ENCODE measurements at places on chromosomes 5 and 9.

GRCh38 chr5:42889311-42889933 lies 77.7 kb upstream of the SELENOP start:
- peak; percentile 68 for DNase-seq

DNA sequence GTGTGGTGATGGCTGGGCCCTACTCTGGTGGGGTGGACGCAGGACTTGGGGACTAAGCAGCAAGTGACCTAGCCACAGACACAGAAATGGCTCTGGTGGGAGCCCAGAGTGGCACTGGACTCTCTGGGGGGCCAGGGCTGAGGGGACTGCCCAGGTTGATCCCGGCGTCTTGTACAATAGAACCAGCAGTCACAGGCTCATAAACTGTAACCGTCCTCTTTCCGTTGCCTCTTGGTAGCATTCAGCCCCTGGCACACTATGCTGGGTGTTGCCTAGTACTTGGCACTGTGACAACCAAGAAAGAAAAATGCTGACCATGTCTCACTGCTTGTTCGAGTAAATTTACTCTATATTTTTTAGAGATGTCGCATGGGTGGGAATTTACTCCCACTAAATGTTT lies 80.5 kb downstream of the DAB2IP start:
- no peak for DNase-seq

- no peak for DNase-seq
Measured at GRCh38 chr9:83182071-83182470, 119.1 kb upstream of the RASEF start.

- DNase-seq: no peak
Measured at GRCh38 chr5:142981886-142982820, 212.0 kb downstream of the ARHGAP26 start.

GRCh38 chr5:133906303-133906702 lies 62.1 kb downstream of the C5orf15 start:
- DNase-seq: no peak

DNA sequence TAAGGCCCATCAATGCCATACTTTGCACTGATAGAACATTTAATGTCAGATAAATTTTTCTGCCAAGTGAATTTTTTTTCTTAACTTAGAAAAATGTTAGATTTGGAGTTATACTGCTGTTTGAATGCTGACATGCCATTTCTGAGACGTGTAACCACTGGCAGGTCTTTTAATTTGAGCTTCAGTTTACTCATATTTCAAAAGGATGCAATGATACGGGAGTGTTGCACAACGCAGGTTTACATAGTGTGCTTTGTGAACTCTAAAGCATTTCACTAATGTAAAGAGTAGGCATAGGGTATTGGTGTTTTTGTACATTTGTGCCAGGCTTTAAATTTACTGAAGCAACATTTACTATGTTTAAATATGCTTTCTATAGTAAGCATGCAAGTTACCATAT lies 4.2 kb downstream of the ZBTB43 start:
- no peak for DNase-seq

GRCh38 chr5:62707563-62707962 lies 128.9 kb downstream of the LRRC70 start:
- no peak for DNase-seq

- peak; percentile 29 for DNase-seq
Measured at GRCh38 chr5:133944263-133945185, 23.9 kb downstream of the C5orf15 start.

GRCh38 chr9:94182532-94182931 lies 76.6 kb upstream of the ZNF169 start:
- no peak for DNase-seq

GRCh38 chr5:58818465-58818864 lies 235.6 kb downstream of the RAB3C start:
- no peak for DNase-seq

DNA sequence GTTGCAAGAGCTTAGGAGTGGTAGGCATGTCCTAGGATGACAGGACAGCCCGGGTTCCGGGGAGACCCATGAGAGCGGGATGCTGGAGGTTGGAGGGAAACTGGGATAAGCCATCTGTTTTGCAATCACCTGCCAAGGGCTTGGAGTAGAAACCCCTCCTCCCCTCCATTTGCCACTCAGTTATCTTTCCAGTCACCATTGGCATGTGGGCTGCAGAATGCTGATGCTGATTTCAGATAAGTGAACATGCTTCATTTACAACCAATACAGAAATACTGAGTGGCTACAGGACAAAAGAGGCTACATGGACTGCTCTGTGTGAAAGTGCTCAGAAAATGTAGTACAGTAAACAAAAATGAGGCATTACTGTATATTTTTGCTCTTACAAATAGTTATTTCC lies 93.4 kb upstream of the KIF2A start:
- no peak for DNase-seq

DNA sequence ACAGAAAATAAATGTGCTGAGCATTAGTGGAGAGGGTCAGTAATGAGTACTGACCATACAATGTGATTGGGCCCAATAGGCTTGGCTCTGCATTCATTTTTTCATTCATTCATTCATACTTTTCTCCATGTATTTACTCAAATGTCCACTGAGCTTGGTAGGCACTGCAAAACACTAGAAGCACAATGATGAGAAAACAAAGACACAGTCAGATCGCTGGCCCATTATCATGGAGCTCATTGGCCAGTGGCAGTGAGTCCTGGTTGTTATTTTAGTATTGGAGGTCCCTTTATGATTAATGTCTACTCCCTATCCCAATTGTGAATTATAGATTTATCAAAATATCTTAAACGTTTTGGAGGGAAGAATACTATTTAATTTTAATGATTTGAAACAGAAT lies 1079.7 kb upstream of the DMAC1 start:
- no peak for DNase-seq

DNA sequence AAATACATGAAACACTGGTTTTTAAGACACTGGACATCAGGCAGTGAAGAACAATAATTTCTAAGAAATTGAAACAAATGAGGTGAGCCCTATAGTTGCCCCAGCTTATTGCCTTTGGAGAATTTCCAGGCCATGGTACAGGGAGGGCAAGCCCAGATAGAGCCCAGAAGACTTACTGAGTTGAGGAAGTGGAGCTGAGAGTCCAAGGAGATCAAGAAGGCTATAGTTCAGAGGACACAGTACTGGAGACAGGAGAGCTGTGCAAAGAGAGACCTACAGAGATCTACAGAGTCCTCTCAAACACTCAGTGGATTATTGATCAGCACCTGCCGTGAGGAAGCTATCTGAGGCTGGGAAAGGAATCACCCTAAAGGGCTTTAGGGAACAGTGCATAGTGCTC lies 112.6 kb downstream of the GALNT10 start:
- DNase-seq: no peak

GRCh38 chr5:11814373-11814772 lies 89.9 kb downstream of the CTNND2 start:
- DNase-seq: no peak

GRCh38 chr9:137694962-137695875 lies 76.4 kb downstream of the EHMT1 start:
- no peak for DNase-seq

DNA sequence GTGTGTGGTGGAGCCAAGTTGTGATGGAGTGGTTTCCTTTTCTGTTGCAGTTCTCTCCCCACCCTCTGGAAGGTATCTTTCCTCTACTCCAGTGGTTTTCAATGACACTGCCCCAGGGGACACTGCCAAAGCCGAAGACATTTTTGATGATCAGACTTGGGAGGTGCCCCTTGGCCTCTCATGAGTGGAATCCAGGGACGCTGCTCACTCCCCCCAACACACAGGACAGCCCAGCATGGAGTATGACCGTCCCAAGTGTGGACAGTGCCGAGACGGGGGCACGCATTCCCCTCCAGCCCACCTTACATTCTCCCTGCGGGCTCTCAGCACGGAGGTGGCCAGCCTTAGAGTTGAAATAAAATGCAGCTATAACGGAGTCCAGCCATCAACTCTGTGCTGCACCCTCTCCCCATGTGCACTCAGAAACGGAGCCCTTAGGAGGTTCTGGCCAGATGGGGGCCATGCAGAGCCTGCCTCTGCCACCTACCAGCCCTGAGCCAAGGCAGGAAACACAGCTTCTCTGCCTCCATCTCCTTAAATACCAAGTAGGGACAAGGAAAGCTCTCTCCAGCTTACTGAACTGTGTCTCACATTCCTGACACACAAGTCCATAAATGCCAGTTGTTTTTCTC lies 150.8 kb downstream of the ROR2 start:
- no peak for DNase-seq

GRCh38 chr9:73981405-73981804 lies 515.7 kb upstream of the RORB start:
- no peak for DNase-seq

DNA sequence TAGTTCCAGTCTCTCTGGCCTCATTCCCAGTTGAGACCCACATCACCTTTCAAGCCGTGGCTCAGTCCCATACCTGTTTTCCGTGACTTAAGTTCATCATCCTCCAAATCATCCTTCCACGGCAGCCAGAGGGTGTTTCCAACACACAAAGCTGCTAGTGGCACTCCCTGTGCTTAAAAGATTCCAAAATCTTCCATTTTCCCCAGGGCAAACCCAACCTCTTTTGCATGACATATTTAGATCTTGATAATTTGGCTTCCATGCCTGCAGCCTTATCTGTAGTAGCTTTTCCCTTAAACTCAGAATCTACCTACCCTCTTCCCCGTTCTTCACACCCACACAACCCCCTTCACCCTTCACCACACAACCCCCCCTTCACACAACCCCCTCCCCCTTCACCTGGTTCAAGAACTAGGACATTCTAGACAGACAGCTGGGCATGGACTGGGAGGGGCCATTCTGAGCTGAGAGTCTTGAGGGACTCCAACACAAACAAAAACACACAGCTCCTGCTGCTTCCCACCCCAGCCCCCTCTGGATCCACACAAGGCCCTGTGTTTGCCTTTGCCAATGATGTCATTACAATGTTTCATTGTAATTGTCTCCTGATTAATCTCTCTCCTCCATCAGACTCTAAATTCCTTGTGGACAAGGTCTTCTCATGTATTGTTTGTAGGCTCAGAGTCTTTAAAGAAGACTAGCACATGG lies 268.2 kb downstream of the SH3GL2 start:
- no peak for DNase-seq

GRCh38 chr5:140035881-140036280 lies 7.2 kb downstream of the NRG2 start:
- DNase-seq: no peak

DNA sequence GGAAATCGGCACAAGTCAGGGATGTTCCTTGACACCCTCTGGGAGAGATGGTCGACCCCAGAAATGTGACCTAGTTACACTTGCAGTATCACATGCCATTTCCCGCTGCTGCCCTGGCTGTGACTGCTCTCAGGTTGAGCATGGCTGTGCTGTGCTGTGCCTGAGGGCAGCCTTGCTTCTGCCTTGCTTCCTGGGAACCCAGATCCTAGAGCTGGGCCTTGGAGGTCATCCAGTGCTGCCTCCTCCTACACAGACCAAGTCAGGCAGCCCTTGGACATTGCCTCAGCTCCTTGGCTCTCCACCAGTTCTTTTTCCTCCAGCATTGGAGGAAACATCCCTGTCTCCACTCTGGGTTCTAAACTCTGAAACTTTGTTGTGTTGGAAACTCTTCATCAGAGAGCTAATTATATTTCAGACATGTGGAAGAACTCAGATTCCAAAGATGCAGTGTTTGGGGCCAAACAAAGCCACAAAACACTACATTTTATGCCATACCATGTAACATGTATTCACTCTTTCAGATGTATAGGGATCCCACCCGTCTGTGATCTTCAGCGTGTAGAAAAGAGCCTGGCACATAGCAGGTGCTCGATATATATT lies 6.1 kb downstream of the MAMDC2 start:
- no peak for DNase-seq

- DNase-seq: no peak
Measured at GRCh38 chr9:33695299-33695698, 100.1 kb upstream of the PRSS3 start.

GRCh38 chr5:126410623-126411022 lies 12.6 kb upstream of the GRAMD2B start:
- DNase-seq: no peak

- no peak for DNase-seq
Measured at GRCh38 chr5:76525956-76526355, 97.2 kb downstream of the F2RL2 start.

GRCh38 chr5:32805971-32806638 lies 95.0 kb downstream of the NPR3 start:
- no peak for DNase-seq

DNA sequence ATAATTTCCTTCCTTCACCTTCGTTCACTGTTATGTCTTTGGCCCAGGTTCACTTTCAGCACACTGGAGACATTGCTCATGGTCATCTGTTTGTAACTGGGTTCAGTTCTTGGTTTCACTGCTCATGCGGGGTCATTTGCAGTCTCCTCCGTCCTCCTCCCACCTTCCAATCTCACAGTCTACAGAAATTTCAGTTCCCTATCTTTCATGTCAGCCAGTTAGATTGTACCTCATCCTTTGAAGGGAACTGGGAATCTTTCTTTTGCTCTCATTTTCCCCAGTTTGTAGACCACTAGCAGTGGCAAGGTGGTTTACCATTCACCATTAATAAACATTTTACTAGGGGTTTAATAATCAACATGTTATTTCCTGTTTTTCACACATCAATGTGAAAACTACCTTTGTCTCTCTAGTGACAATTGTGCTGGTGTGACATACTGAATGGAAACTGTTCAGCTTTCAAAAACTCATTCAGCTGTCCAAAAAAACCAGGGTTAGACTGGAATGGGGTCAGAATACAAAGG lies 100.9 kb upstream of the IL6ST start:
- no peak for DNase-seq

DNA sequence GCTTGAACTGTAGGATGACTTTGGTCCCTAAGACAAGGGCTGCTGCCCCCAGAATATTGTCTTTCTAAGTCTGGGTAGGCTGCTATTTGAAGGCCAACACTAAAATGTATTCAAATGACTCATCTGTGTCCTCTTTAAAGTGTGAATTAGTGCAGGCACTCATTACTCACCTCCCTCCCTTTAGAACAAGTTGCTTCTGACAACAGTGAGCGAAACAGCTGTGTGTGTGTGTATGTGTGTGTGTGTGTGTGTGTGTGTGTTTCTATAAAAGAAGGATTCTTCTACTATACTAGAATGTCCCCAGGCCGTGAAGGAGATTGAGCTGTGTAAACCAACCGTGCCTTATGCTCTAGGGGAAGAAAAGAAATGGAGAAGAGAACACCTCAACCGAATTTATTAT lies 1337.2 kb downstream of the PTPRD start:
- no peak for DNase-seq

DNA sequence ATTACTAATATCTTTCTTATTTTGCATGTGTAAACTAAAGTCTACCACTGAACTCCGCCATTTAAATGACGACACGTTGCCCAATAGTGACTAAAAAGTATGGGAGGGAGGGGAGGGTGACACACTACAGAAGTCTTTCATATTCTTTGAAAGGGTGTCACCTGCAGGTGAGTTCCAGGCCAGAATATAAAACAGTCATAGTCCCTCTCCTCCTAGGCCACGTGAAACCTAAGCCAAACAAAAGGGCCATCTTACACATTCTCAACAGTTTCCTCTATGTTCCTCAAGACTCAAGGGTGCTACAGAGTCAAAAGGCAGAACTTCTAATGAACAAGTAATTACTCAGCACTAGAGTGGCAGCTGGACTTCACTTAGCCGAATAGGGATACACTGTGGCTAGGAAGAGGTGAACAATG lies 6.4 kb downstream of the CEMIP2 start:
- DNase-seq: peak; percentile 41

GRCh38 chr9:120583958-120584369 lies 4.0 kb upstream of the CDK5RAP2 start:
- peak; percentile 48 for DNase-seq
